Kidney (tissue), 22 donors: ENCODE measurements at places on chromosomes 11 and 22. TPM values are rescaled to one million over a fixed set of nuclear protein-coding genes. Genes with fewer than 3 reads are reported as not detected.

MMP27 gene
- total RNA-seq = not detected

LRRC32 gene
- 136 TPM for total RNA-seq

RNF169 gene
- total RNA-seq = 19.6 TPM

INS gene
- not detected for total RNA-seq

C11orf86 gene
- total RNA-seq = not detected

SIDT2 gene
- total RNA-seq = 37.4 TPM

GUCY1A2 gene
- 16.1 TPM for total RNA-seq

TMPRSS6 gene
- 1.4 TPM for total RNA-seq

TRMT112 gene
- 172 TPM for total RNA-seq

OR2AG1 gene
- not detected for total RNA-seq

DDT gene
- total RNA-seq = 97.4 TPM

OR4S2 gene
- total RNA-seq = not detected

C1QTNF5 gene
- 42.8 TPM for total RNA-seq

ANKK1 gene
- 0.60 TPM for total RNA-seq

SLC7A4 gene
- total RNA-seq = 0.57 TPM

RGL4 gene
- total RNA-seq = 0.60 TPM

FIBIN gene
- total RNA-seq = 85.4 TPM

OR51E1 gene
- total RNA-seq = 1.4 TPM

VSIG2 gene
- total RNA-seq = 3.9 TPM

PGR gene
- total RNA-seq = 1.3 TPM

HMOX1 gene
- total RNA-seq = 37.7 TPM
